ENCODE measurements at places on chromosomes 12 and 14. TPM values are rescaled to one million over a fixed set of nuclear protein-coding genes. Genes with fewer than 3 reads are reported as not detected.

The ANO4 gene
- not detected for total RNA-seq

The GALNT6 gene
- not detected for total RNA-seq

The GUCY2C gene
- not detected for total RNA-seq

- DNase-seq = peak; percentile 89
Observed at GRCh38 chr14:89040460-89041256, 216.2 kb downstream of the TTC8 start.

GRCh38 chr14:80996049-80996901 lies 40.9 kb downstream of the TSHR start:
- DNase-seq = peak; percentile 64

DNA sequence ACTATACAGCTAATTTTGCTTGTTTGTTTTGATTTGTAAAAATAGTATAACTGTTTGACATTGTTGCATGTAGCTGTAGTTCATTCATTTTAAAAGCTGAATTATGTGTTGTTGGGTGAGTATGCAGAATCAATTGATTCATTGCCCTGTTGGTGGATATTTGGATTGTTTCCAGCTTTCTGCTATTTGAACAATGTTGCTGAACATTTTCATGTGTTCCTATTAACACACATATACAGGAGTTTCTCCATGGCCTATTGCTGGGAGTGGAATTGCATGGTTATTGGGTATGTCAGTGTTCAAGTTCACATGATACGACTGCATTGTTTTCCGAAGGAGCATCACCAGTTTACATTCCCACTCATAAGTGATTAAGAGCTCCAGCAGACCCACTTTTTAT lies 75.3 kb downstream of the SRGAP1 start:
- DNase-seq = no peak

DNA sequence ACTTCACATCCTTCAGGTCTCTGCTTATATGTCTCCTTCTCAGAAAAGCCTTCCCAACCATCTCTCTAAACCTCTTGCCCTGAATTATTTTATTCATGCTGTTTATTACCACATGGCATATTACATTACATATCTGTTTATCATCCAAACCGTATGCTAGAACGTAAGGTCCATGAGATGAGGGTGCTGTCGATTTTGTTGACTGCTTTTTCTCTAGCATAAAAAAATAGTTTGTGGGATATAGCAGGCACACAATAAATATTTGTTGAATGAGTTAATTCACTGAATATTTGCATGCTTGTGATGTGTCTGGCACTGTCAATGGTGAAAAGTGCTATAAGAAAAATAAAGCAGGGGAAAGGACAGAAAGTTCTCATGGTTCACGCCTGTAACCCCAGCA lies 22.9 kb downstream of the SAMD4A start:
- no peak for DNase-seq

DNA sequence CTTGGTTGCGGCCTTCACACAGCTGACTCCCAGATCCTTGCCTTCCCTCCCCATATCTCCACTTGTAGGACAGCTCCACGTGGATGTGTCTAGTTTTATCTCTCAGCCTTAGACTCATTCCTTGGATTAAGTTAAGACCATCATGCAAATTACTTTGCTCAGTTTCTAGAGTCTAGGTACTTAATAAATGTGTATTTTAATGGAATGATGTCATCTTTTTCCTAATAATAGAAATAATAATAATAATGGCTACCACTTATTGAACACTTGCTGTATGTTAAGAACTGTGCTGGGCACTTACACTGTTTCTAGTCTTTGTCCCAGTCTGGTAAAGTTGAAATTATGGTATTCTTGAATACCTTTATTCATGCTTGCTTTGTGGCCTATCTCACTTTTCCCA lies 37.5 kb downstream of the FBXW8 start:
- no peak for DNase-seq

- peak; percentile 94 for DNase-seq
Observed at GRCh38 chr12:97275728-97276590, 186.6 kb upstream of the RMST start.

GRCh38 chr14:71183876-71184689 lies 276.8 kb downstream of the PCNX1 start:
- peak; percentile 45 for DNase-seq

- peak; percentile 17 for DNase-seq
Observed at GRCh38 chr14:32561520-32561919, 232.4 kb downstream of the AKAP6 start.

- DNase-seq = no peak
Observed at GRCh38 chr14:77037938-77038568, 9.5 kb upstream of the IRF2BPL start.

- DNase-seq = peak; percentile 37
Observed at GRCh38 chr14:69687606-69688298, 76.4 kb downstream of the SUSD6 start.
